ENCODE measurements at places on chromosomes 12 and 14. TPM values are rescaled to one million over a fixed set of nuclear protein-coding genes. Genes with fewer than 3 reads are reported as not detected.

STXBP6 gene
- 17.0 TPM for total RNA-seq

DNA sequence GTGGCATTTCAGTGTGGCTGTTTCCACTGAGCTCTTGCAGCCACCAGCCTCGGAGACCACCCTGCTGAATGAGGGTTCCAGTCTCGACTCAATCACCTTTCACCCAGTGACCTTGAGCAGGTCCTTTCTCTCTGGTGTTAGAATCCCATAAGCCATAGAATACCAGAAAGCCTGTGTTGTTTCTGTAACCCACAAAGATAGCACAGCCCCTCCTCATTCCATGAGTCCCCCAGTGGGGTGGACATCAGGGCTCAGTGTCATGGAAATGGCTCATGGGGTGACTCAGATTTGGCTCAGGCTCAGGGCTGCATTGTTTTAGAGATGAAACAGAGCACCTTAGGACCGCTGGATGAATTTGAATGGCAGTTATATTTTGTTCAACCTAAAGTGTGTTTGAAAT, 171.5 kb downstream of the PTPN11 start:
- no peaks in the 10 kb centered on the region for H3K36me3 ChIP-seq
- peaks cover 38% of the 10 kb centered on the region for H3K27me3 ChIP-seq
- DNase-seq: no peak
- no peaks in the 10 kb centered on the region for H3K4me1 ChIP-seq
- H3K4me3 ChIP-seq: no peak overlapping the region

DNA sequence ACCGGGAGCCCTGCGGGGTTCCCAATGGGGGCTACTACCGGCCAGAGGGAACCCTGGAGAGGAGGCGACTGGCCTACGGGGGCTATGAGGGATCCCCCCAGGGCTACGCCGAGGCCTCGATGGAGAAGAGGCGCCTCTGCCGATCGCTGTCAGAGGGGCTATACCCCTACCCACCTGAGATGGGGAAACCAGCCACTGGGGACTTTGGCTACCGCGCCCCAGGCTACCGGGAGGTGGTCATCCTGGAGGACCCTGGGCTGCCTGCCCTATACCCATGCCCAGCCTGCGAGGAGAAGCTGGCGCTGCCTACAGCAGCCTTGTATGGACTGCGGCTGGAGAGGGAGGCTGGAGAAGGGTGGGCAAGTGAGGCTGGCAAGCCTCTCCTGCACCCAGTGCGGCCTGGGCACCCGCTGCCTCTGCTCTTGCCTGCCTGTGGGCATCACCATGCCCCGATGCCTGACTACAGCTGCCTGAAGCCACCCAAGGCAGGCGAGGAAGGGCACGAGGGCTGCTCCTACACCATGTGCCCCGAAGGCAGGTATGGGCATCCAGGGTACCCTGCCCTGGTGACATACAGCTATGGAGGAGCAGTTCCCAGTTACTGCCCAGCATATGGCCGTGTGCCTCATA, 9.7 kb downstream of the TNS2 start:
- H3K36me3 ChIP-seq: no peaks in the 10 kb centered on the region
- no peak overlapping the region for H3K27ac ChIP-seq
- peaks cover 15% of the 10 kb centered on the region for H3K4me1 ChIP-seq
- H3K4me3 ChIP-seq: no peak overlapping the region
- DNase-seq: no peak
- no peaks in the 10 kb centered on the region for H3K27me3 ChIP-seq

NAV3 gene
- 5.6 TPM for total RNA-seq
